PC-9 (cell line): ENCODE measurements at places on chromosomes 2 and 18.

- no peak for DNase-seq
These were observed 433.3 kb downstream of the NBAS start for GRCh38 chr2:15127876-15128275.

GRCh38 chr2:239507576-239508258 is 106.9 kb upstream of the HDAC4 start:
- DNase-seq = no peak

GRCh38 chr18:37552286-37552685 is 13.3 kb downstream of the CELF4 start:
- no peak for DNase-seq

- no peak for DNase-seq
These were observed 564.4 kb downstream of the ZEB2 start for GRCh38 chr2:143955401-143956065.

DNA sequence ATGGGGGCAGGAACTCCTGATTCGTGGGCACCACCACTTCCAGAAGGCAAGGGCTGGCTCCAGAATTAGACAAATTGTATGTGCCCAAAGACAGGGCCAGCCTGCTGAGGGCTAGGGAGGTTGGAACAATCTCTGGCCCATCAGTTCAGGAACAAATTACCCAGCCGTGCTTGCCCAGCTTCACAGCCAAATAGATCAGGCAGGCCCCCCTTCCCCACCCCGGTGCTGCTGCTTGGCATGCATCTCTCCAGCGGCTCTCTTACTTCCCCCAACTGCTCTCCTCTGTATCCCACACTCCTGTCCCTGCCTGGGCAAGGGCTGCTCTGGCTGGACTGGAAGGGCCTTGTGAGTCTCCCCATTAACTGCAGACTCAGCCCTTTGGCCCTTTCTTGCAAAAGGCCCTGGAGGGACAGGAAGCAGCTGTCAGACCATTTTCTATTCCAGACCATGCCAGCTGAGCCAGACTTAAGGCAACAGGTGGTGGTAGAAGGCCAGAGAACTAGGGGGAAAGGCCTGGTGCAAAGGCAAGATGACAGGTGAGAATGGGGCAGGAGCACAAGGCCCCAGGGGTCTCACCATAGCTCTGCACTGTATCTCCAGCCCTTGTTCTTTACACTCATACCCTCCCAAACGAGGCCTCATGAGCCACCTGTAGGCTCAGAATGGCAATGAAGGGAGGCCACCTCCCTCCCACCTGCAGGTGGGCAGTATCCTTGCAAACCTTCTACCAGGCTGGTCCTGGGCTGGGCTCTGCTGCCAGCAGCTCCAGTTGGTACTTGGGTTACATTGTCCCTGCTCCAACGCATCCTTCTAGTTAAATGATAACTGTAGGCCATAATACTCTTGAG is 30.7 kb upstream of the ACAA2 start:
- DNase-seq = no peak

DNA sequence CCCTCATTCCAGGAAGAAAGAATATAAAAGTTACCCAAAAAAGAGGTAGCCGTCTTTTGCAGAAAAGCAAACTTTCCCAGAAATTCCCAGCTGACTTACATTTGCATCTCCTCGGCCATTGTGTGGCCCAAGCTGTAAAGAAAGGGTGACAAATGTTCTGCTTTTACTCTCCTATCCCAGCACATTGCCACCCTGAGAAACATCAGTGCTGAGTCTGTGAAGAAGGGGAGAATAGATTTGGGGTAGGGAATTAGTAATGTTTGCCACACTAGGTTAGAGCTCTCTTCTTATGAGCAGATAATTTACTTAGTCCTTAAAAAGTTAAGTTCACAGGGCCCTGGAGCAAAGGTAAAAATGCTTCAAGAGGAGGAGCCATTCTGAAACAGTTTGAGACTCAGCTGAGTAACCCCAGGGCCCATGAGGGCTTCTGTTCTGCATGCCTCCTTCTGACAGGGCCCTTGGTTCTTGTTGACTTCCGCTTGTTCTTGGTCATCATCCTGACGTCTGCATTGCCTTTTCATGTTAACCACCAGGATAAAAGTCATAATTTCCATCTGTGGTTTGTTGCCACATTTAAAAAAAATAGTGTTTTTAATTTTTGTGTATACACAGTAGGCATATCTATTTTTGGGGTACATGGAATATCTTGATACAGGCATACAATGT is 550.7 kb downstream of the RNF144A start:
- DNase-seq = no peak
